Epithelial cell of alveolus of lung (primary cell): ENCODE measurements at places on chromosomes 7 and 10. TPM values are rescaled to one million over a fixed set of nuclear protein-coding genes. Genes with fewer than 3 reads are reported as not detected.

The TFEC gene
- 0.13 TPM in 1 of 2 replicates, not detected in the other for total RNA-seq

The ARMC3 gene
- total RNA-seq, result not detected in 2 replicates

The HOXA7 gene
- 7.2 and 12.4 TPM in 2 replicates for total RNA-seq

The SPDYE5 gene
- not detected in 2 replicates for total RNA-seq

The PNLIP gene
- total RNA-seq, result not detected in 2 replicates

The CPA5 gene
- not detected in 2 replicates for total RNA-seq

The SH2D4B gene
- 0.13 TPM in 1 of 2 replicates, not detected in the other for total RNA-seq

The RBP3 gene
- total RNA-seq, result not detected in 2 replicates

The FGL2 gene
- total RNA-seq, result 0.26 and 1.9 TPM in 2 replicates

The TMEM229A gene
- under 0.01 and 1.4 TPM in 2 replicates for total RNA-seq

The GJD4 gene
- total RNA-seq, result not detected in 2 replicates

The CTNNA3 gene
- under 0.01 and 0.39 TPM in 2 replicates for total RNA-seq

The HOGA1 gene
- total RNA-seq, result 0.13 and 0.48 TPM in 2 replicates

The NUTM2A gene
- total RNA-seq, result 1.0 and 1.9 TPM in 2 replicates

The DNAJC12 gene
- 11.5 and 21.9 TPM in 2 replicates for total RNA-seq

The ARHGEF35 gene
- 0.16 and 1.2 TPM in 2 replicates for total RNA-seq

The ACHE gene
- 1.7 and 3.7 TPM in 2 replicates for total RNA-seq

The SLC16A12 gene
- total RNA-seq, result 0.24 and 0.91 TPM in 2 replicates

The CACNB2 gene
- total RNA-seq, result 1.3 and 12.4 TPM in 2 replicates

The PDLIM1 gene
- 52.5 and 89.5 TPM in 2 replicates for total RNA-seq

The KEL gene
- total RNA-seq, result not detected in 2 replicates

The CCDC3 gene
- 2.6 and 4.7 TPM in 2 replicates for total RNA-seq

The ITGB8 gene
- total RNA-seq, result 6.7 and 39.1 TPM in 2 replicates

The MMD2 gene
- not detected in 2 replicates for total RNA-seq

The LIPJ gene
- not detected in 2 replicates for total RNA-seq

The HOXA3 gene
- total RNA-seq, result 8.1 and 9.4 TPM in 2 replicates

The OR2AE1 gene
- total RNA-seq, result 0.39 TPM in 1 of 2 replicates, not detected in the other

The ZNF438 gene
- total RNA-seq, result 3.6 and 4.9 TPM in 2 replicates

The RBM28 gene
- 13.0 and 15.6 TPM in 2 replicates for total RNA-seq

The LRIT1 gene
- total RNA-seq, result not detected in 2 replicates

The MCM10 gene
- total RNA-seq, result 2.6 and 10.5 TPM in 2 replicates

The SPDYE9 gene
- not detected in 2 replicates for total RNA-seq

The VPS37D gene
- total RNA-seq, result 5.4 and 5.8 TPM in 2 replicates

The GCK gene
- 0.56 and 1.2 TPM in 2 replicates for total RNA-seq

The AKR1C1 gene
- 12.9 and 72.8 TPM in 2 replicates for total RNA-seq

The COBL gene
- total RNA-seq, result 0.39 TPM in 1 of 2 replicates, not detected in the other

The ACSM6 gene
- total RNA-seq, result not detected in 2 replicates

The WEE2 gene
- total RNA-seq, result not detected in 2 replicates

The CTTNBP2 gene
- 7.4 and 7.6 TPM in 2 replicates for total RNA-seq

The ZNF117 gene
- total RNA-seq, result 0.52 and 3.4 TPM in 2 replicates

The MMP21 gene
- 0.08 TPM in 1 of 2 replicates, not detected in the other for total RNA-seq

The FBXL13 gene
- total RNA-seq, result 0.16 and 0.39 TPM in 2 replicates

The PRKCQ gene
- 0.24 and 0.65 TPM in 2 replicates for total RNA-seq

The CHST3 gene
- total RNA-seq, result 10.3 and 10.9 TPM in 2 replicates

The TAS2R39 gene
- total RNA-seq, result not detected in 2 replicates

The LIPM gene
- total RNA-seq, result not detected in 2 replicates

The ABCA13 gene
- under 0.01 and 0.08 TPM in 2 replicates for total RNA-seq

The APBB1IP gene
- total RNA-seq, result under 0.01 TPM in 1 of 2 replicates, not detected in the other
